Inflammatory macrophage treated with lipopolysaccharide for 1 hour (primary cell): ENCODE measurements at places on chromosomes 12 and 14.

- DNase-seq, result no peak
These were observed 111.8 kb downstream of the KIF26A start for GRCh38 chr14:104250175-104250574.

DNA sequence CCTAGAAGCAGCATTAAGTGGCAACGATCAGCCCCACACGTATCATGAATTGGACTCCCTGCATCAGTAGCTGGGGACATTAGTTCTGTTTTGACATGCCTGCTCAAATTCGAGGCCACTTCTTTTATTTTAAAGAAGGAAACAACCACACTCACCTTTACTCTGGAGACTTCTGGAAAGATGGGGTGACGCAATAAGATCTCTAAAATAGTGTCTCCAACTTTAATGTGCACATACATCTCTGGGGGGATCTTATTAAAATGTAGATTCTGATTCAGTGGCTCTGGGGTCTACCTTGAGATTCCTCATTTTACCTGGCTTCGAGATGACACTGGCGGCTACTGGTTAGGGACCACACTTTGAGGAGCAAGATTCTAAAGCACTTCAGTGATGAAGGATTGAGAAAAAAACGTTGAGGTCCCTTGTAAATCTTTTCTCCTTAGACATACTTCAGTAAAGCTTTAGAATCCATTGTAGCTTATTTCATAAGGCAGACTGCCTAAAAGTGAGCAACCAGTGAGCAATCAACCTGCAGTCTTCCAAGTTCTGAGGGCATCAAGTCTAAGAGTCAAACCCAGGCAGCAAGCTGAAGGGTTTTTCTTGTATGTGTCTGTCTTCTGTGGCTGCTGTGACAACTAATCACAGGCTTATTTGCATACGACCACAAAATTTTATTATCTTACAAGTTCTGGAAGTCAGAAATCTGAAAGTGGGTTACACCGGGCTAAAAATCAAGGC, 718.6 kb upstream of the TBX3 start:
- DNase-seq, result no peak

GRCh38 chr14:96264853-96265252, 8.8 kb downstream of the BDKRB1 start:
- DNase-seq, result no peak

- DNase-seq, result no peak
These were observed 45.8 kb upstream of the NCOR2 start for GRCh38 chr12:124613151-124613585.

DNA sequence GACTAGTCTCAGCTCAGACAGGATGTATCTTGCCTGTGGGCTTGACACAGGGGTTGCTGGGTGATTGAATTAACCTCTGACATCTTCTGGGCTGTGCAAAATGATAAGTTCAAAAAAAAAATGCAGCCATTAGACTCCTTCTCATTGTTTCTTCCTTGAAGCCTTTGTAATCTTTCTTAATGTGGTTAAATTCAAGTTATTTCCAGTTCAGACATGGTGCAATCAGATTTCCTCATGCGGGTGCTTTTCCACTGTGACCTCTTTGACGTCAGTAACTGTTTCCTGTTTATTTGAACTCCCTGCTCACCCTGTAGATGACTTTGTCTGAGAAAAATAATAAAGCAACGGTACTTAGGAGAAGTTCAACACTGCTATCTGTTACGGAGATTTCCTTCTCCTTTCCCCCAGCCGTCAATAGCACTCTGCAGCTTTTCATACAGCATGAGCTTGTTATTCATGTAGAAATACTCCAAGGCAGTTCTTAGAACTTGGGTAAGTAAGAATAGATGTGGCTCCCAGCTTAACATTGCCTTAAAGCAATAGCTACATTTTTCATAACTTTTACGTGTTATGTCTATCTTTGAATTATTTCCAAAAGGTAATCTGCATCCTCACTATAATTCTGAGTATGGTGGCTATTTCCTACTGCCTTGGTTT, 155.5 kb downstream of the PRKCH start:
- DNase-seq, result peak; percentile 98

DNA sequence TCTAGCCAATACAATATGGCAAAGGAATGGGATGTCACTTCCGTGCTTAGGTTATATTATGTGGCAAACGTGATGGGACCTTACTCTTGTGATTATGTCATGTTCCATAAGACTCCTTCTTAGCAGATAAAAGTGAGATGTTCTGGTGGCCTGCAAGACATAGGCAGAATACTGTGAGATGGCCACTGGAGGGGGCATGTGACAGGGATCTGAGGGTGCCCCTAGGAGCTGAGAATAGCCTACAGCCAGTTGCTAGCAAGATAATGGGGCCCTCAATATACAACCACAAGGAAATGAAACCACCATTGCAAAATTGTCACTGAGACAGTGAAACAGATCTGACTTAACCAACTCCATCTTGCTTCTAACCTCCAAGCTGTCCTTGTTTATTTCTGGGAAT, 151.4 kb upstream of the SSTR1 start:
- no peak for DNase-seq

GRCh38 chr14:32087907-32088306, 10.8 kb downstream of the ARHGAP5 start:
- DNase-seq, result no peak

DNA sequence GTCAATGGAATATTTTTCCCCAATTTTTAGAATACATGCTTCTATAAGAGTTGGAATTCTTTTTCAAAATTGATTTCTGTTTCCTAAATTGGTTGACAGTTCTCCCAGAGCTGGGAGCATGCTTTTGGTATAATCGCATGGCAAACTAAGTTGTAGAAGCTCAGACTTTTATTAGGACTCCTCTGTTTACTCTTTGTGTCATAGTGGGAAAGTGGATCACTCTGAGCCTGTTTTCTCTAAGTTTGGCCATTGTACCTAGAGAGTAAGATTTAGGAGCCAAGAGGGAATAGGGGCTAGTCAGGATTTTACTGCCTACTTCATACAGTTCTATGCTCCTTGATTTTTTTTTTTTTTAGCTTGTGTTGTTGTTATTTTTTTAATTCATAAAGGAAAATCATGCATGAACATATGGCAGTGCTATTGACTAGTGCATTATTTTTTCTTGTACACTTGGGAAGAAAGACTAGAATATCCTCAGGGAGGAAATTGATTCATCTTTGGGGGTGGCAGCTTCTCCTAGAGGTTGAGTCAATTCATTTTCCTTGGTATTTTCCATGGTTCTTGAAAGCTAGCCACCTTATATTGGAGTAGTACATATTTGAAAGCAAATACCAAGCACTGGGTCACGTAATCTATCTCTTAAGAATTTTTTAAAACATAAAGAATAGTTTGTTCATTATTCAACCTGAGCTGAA, 77.7 kb upstream of the TRAF3 start:
- DNase-seq, result no peak

DNA sequence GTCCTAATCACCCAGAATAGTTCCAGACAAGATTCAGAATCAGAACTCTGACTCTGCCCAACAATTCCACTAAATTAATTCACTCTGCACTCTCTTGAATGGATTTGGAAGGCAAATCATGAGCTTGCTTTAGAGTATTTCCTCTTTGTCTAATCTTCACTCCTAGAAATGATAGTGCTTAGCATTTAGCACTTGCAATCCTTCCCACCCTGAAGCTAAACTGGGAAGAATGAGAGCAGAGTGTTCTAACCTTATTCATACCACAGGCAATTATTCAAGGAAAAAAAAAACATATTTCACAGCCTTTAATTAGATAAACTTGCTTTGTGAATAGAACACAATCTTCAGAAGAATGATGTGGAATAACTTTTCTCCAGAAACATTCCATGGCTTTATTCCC, 264.6 kb downstream of the PAWR start:
- DNase-seq, result no peak

DNA sequence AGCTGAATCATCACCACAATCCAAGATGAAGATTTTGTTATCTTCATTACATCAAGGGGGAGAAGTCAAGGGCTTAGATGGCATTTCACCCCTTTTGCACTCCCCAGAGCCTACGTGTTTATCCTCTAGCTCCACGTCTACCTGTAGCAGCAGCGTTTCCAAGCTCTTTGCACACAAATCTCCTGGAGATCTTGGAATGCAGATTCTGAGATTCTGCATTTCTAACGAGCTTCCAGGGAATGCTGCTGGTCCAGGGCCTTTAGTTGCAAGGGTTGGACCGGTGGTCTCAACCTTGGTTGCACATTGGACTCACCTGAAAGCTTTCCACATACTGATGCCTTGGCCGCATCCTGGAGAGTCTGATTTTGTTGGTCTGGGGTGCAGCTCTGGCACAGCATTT, 49.5 kb upstream of the STON2 start:
- no peak for DNase-seq

DNA sequence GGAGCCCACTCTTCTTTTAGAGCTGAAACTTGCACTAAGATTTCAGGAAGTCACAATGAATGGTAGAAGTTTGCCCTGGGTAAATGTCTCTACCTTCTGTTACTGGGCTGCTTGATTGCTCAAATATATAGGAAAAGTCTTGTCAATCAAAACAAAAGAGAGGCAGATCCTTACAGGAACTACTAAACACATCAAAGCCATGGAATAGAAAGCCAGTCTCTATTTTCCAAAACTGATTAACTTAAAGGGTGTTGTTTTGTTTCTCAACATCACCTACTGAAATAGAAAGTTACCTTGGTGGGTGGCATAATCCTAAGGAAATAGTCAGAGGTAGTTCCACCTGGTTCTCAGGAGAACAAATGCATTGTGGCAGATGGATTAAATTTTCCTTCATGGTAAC, at the start of gene GPHB5:
Gene GPHB5, minus strand, starts transcription at position 101 of the 400 bp plus-strand sequence. CDS start 1,086 bp downstream, outside the sequence.
- no peak for DNase-seq

DNA sequence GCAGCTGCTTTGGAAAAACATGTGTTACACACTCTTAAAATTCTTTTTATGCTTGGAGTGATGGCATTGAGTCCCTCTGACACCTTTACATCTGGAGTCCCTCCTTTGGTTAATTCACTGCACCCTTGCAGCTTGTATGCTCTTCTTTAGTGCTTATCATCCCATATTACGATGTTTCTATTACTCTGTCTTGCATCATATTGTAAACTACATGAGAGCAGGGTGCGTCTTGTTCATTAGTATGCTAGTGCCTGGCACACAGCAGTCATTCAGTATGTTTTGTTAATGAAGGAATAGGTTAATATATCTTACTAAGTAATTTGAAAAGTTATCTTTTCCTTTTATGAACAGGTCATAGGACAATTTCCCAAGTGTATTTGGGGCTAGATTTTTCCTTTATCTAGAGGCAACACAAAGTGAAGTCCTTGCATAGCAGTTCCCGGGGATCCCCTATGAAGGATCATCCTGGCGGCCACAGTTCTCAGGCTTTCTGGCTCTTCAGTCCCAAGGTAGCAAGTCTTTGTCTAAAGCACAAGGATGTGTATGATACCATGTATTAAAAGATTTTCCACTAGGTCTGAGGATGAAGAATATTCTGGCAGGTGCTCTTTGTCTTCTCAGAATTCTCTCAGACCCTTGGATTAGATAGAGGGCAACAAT, 363.8 kb downstream of the FUT8 start:
- DNase-seq, result no peak
